ENCODE measurements at places on chromosomes 2 and 18.

- no peak for DNase-seq
These were observed 377.4 kb upstream of the CRIM1 start for GRCh38 chr2:35978218-35978617.

- DNase-seq, result peak; percentile 68
These were observed 206.0 kb downstream of the AGPS start for GRCh38 chr2:177598326-177599138.

DNA sequence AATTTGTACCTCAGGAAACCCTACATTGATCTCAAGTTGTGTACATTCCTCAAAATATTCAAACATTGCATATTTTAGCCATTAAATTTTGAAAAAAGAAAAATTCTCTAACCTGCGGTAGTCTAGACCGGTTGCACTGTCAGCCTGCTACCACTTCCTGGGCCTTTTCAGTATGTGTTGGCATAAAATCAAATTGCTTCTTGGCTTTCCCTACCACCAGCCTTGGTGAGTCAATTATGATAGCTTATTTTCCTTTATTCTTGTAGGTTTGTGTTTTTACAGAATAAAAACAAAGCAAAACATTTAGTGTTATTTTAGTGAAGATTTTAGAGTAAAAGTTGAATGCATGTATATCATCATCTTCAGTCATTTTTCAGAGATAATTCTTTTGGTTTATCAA lies 61.2 kb downstream of the FAM171B start:
- no peak for DNase-seq

GRCh38 chr2:110166266-110166665 lies 38.5 kb downstream of the NPHP1 start:
- no peak for DNase-seq

DNA sequence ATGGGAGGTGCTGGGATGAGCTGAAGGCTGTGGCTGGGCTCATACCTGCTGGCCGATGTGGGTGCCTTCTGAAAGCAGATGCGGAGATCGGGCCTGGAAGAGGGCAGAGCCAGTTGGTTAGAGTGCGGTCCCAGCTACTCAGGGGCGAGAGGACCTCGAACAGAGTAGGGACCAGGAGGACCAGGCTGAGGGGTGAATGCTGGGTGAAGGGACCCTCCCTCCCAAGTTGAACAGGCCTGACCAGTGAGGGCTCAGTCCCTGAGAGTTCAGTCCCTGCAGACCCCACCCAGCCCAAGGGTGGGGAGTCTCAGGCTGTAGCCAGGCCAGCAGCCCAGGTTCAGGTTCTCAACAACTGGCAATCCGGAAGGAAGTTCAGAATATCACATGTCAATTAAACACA lies 232.8 kb upstream of the HS6ST1 start:
- DNase-seq, result no peak

DNA sequence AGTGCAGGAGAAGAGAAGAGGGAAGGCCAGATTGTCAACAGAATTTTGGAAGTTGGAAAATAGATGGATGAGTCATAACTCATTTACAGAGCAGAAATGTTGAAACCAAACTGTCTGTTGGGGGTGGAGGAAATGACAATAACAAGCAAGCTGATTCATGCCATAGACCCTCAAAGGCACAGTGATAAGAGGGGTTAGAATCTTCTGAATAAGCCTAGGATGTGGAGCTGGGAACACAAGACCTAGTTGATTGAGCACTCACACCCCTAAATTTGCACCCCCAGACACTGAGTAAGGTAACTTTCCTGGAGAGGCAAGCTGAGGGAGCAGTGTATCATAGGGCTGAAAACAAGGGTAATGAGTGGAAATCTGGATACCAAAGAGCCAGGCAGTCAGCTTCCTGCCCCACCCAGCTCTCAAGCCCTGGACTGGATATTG lies 141.4 kb downstream of the SCG2 start:
- DNase-seq, result no peak

- no peak for DNase-seq
These were observed 333.3 kb downstream of the HRH4 start for GRCh38 chr18:24793742-24794141.

- no peak for DNase-seq
These were observed 50.8 kb downstream of the PID1 start for GRCh38 chr2:229220254-229220653.

DNA sequence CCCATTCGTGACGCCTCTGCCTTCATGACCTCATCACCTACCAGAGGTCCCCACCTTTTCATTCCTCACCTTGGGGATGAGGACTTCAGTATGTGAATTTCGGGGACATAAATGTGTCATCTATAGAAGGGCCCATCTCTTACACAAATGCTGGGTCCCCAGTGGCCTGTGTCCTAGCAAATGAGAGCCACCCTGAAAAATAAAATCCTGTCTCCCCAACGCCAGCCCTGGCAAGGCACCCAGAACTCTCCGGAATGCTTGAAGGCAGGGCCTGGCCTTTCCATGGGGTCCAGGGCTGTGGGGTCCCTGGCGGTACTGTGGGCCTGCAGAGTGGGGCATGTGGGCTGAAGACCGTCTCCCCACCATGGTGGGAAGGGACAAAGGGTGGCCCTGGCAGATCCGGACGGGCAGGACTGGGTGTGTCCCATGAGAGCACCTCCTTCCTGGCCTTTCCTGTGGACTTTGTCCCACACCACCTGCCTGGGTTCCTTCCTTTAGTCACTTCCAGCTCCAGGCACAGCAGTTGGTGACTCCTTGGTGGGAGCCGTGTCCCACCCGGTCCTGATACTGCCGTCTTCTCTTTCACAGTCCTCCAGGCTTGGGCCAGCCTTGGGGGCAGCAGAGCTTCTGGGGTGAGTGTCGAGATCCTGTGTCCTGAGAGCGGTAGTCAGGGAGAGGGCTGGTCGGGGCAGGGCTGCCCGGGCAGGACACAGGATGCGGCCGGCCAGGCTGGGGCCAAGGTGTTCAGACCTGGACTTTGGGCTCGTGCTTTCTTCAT lies 18.6 kb downstream of the CAPN10 start:
- DNase-seq, result peak; percentile 37

- no peak for DNase-seq
These were observed 24.1 kb upstream of the RNU4ATAC start for GRCh38 chr2:121506621-121507020.

- peak; percentile 81 for DNase-seq
These were observed 289.7 kb downstream of the DYSF start for GRCh38 chr2:71742953-71743601.

DNA sequence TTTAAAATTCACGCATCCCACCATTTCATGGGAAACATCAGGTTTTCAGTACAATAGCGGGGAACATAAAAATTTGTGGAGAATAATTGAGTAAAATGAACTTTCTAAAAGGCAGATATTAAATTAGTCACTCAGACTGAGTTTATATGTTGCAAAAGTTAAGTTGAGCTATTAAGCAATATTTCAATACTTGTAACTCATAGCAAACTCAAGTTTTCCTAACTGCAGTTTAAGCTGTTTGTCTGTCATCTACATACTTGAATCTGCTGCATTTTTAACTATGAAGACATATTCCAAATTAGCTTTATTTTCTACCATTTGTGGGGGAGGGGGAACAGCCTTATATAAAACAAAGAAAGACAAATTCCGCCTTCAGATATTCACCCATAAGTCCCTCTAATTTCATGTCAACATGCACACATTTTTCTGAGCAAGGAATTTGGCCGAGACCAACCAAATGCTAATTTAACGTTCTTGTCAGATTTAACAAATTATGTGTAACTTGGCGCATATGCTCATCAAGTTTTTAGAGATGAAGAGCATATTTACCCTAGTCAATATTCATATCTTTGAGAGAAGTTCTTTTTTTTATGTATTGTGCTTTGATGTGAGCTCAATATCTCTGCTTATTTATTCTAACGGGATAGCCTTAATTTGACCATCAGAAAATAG lies 462.9 kb downstream of the TXNL1 start:
- DNase-seq, result no peak

DNA sequence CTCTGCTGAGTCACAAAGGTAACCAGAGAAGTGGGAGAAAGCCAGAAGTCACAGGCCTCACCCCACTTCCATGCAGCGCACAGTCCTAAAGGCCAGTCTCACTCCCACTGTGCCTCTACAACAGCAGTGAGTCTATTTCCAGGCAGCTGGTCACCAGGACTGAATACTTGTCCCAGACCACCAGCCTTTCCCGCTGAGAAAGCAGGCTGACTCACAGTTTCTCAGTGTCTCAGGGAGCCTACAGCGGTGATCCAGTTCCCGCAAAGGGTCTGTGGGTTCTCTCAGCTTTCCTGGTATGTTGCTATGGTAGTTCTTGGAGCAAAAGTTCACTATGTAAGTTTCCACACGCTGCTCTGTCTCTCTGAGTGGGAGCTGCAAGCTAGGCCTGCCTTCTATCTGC lies 622.5 kb downstream of the RNF144A start:
- no peak for DNase-seq

Data from Right ventricle myocardium superior (tissue), 1 donor.